ENCODE measurements at places on chromosomes 2 and 18. TPM values are rescaled to one million over a fixed set of nuclear protein-coding genes. Genes with fewer than 3 reads are reported as not detected.
A peak's percentile ranks its signal among the peaks of the same experiment; 100 is the strongest.

DNA sequence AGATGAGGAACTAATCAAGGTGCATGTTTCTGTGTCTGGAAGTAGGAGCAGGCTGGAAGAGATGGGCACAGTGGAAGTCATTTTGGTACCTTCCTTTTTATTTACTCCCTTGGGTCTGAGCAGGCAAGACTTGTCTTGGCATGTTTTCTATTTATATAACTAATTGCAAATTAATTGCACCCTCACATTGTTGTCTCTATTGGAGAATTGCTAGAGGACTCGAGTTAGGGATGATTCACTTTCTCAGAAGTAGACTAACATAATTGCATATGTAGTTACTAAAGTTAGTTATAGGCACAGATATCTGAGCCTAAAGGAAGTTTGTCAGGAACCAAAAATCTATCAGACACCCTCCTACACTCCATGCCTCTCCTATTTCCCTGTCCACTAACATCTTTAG lies 92.8 kb upstream of the NRP2 start:
- no peak overlapping the region for H3K4me3 ChIP-seq
- H3K36me3 ChIP-seq, result no peaks in the 10 kb centered on the region
- no peaks in the 10 kb centered on the region for H3K4me1 ChIP-seq
- H3K27ac ChIP-seq, result no peak overlapping the region

- no peak overlapping the region for H3K27ac ChIP-seq
- H3K4me1 ChIP-seq, result no peaks in the 10 kb centered on the region
- H3K27me3 ChIP-seq, result no peaks in the 10 kb centered on the region
- no peaks in the 10 kb centered on the region for H3K36me3 ChIP-seq
Measured at GRCh38 chr2:215952860-215953637, 60.3 kb downstream of the MREG start.

GRCh38 chr18:24735624-24736231 lies 275.3 kb downstream of the HRH4 start:
- no peaks in the 10 kb centered on the region for H3K4me1 ChIP-seq
- no peaks in the 10 kb centered on the region for H3K27me3 ChIP-seq

GRCh38 chr2:159468257-159468656 lies 148.1 kb downstream of the BAZ2B start:
- no peaks in the 10 kb centered on the region for H3K27me3 ChIP-seq
- no peaks in the 10 kb centered on the region for H3K4me1 ChIP-seq
- H3K27ac ChIP-seq, result no peak overlapping the region
- no peak for DNase-seq
- H3K36me3 ChIP-seq, result peaks cover 3% of the 10 kb centered on the region

- peak overlapping the region; percentile 82 for H3K4me3 ChIP-seq
- peak; percentile 35 for DNase-seq
- peaks cover 18% of the 10 kb centered on the region for H3K36me3 ChIP-seq
- H3K4me1 ChIP-seq, result peaks cover 24% of the 10 kb centered on the region
- H3K27me3 ChIP-seq, result no peaks in the 10 kb centered on the region
Measured at GRCh38 chr18:63137999-63138435, 181.6 kb downstream of the BCL2 start.

DNA sequence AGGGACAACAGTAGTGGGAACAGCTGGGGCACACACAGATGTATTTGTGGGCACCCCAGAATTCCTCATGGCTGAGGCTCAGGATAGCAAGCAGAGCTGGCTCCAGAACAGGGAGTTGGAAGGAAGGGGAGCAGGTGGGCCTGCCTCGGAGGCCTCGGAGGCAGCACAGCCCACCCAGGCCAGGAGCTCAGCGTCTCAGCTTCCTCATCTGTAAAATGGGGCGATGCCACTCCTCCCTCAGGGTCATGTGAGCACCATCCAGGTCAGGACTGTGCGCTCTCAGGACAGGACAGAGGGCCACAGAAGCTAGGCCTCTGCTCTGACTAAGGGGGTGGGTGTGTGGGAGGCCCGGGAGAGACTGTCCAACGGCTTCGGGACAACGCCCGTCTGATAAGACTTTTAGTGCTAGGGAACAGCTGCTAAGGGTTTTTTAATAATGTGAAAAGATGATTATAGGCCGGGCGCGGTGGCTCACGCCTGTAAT lies 106.2 kb downstream of the HDAC4 start:
- H3K27me3 ChIP-seq, result no peaks in the 10 kb centered on the region
- no peak overlapping the region for H3K27ac ChIP-seq
- peaks cover 67% of the 10 kb centered on the region for H3K4me1 ChIP-seq
- DNase-seq, result no peak

DNA sequence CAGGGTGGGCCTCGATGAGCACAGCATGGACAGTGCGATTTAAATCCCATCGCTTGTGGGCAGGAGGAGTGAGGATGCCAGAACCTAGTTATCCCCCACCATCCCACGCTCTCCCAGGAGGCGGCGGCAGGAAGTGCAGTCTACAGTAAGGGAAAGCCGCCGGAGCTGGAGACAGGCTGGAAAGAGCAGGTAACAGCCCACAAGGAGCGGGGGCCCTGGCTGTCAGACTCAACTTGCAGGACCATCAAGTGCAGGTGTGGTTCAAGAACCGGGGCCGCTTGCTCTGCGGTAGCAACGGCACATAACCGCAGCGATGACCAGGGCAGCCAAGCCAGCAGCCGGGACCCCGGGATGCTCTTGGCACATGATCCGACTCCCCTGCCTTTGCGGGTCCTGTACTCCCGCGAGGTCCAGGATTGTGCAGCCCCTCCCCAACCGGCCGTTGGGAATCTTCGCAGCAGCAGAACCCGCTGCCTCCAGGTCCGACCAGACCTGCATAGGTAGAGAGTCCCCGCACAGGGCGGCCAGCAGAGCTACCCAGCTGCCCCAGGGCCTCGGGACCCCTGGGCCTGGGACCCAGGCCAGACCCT lies 82.1 kb downstream of the BIN1 start:
- no peak overlapping the region for H3K27ac ChIP-seq
- DNase-seq, result no peak
- peaks cover 11% of the 10 kb centered on the region for H3K4me1 ChIP-seq

DNA sequence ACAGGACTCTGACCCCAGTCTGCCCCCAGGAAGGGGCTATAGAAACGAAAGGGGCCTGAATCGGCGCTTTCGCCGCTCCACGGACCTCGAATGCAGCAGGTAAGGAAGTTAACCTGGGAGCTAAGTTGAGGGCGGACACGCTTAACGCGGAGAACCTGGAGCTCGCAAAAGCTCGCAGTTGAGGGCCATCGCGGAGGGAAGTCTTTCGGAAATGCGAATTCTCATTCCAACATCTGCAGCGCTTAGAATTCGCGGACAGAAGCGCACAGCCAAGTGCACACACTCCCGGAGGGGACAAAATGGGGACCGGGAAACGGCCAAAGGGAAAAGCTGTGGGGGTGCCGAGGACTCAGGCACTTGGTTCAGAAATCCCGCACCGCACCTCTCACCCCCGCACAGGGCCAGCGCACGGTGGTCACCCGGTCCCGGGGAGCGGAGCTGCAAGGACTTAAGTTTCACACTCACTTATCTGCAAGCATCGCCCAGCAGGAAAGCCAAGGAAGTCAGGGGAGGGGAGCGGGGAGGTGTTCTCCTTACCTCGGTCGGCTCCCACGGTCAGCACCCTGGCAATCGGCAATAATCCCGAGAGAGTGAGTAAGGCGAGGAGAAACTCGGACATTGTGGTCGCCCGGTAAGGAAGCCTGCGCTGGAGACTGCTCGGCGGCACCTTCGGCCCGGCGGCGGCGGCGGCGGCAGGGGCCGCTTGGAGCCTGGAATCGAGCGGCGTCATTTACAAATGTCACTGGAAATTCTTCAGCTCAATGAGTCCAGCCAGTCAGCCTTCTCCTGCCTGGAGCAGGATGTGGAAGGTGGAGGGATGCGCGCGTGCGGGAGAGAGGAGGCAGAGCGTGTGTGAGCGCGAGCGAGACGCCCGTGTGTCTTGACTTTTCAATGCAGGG lies 456 bp downstream of the LRP1B start:
- H3K4me3 ChIP-seq, result no peak overlapping the region
- H3K27ac ChIP-seq, result no peak overlapping the region
- no peak for DNase-seq
- no peaks in the 10 kb centered on the region for H3K4me1 ChIP-seq
- H3K27me3 ChIP-seq, result no peaks in the 10 kb centered on the region
- no peaks in the 10 kb centered on the region for H3K36me3 ChIP-seq

GRCh38 chr2:218229851-218230250 lies 12.9 kb downstream of the ARPC2 start:
- peak; percentile 38 for DNase-seq
- H3K27me3 ChIP-seq, result no peaks in the 10 kb centered on the region

DNA sequence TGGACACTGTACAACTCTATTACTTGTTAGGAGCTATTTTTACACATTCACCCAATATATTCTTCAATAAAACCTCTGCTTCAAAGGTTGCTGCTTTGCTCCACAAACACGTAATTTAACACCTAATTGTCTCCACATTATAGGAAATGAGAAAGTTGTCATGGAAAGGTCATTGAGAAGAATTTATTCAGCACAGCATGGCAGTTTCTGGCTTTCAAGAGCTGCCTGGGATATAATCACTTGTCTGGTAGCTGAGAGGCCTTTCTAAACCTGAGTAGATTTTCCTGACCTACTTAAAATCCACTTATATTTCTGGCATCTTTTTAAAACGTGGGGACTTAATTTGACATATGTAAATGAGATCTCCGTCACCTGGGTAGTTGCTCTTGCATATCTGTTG lies 216.1 kb downstream of the ZNF804A start:
- H3K36me3 ChIP-seq, result no peaks in the 10 kb centered on the region
- H3K4me1 ChIP-seq, result no peaks in the 10 kb centered on the region
- no peak overlapping the region for H3K4me3 ChIP-seq

DNA sequence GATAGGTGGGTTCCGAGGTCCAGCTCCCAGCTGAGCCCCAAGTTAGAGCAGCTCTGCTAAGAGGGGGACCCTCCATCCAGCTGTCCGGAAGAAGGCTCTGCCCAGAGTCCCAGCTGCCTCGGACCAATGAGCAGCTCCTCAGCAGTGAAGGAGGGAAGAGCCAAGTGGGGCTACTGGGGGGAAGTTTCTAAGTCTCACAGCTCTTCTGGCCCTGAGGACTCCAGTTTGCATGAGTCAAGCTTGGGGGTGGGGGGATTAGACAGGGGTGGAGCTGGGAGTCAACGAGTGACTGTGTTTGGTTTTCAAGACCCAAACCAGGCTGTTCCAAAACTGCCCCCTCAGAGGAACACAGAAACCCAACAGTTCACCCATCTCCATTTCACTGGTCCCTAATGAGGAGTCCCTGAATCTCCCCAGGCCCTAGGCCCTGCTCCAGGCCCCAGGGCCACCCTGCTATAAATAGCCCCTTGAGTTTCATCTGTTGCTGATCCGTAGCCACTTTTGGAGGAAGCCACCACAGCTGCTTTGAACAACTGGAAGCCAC lies 100.9 kb downstream of the TNS1 start:
- no peak overlapping the region for H3K4me3 ChIP-seq
- H3K36me3 ChIP-seq, result no peaks in the 10 kb centered on the region
- no peak overlapping the region for H3K27ac ChIP-seq
- DNase-seq, result no peak
- no peaks in the 10 kb centered on the region for H3K27me3 ChIP-seq

DNA sequence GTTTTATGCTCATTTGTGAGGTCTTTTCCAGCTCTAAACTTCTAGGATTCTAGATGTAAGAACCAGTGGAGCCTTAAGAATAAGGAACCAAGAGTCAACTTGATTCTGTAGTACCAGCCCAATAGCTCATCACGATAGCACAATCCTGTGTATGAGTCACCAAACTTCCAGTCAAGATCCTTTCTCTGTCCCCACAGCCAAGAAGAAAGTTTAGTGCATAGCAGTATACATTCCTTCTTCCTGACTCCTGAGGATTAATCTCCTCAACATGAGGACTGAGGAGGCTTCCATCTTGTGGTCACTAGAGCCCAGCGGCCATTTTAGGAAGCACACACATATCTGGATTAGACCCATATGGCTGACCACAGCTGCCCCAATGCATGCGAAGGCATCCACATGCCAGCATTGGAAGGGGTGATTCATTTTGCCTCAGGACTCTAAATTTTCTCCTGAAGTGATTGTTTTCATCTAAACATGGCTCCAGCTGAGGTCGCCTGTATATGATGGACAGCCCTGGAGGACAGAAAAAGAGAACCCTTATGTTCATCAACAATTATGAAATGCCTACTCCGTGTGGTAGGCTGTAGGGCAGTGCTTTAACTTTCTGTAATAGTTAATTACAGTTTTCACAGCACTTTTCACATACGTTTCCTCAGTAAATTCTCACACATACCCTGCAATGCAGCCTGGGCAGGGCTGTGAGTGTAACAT lies 53.5 kb downstream of the RASGRP3 start:
- H3K27me3 ChIP-seq, result no peaks in the 10 kb centered on the region
- no peaks in the 10 kb centered on the region for H3K36me3 ChIP-seq
- no peaks in the 10 kb centered on the region for H3K4me1 ChIP-seq
- H3K4me3 ChIP-seq, result no peak overlapping the region
- DNase-seq, result no peak

DNA sequence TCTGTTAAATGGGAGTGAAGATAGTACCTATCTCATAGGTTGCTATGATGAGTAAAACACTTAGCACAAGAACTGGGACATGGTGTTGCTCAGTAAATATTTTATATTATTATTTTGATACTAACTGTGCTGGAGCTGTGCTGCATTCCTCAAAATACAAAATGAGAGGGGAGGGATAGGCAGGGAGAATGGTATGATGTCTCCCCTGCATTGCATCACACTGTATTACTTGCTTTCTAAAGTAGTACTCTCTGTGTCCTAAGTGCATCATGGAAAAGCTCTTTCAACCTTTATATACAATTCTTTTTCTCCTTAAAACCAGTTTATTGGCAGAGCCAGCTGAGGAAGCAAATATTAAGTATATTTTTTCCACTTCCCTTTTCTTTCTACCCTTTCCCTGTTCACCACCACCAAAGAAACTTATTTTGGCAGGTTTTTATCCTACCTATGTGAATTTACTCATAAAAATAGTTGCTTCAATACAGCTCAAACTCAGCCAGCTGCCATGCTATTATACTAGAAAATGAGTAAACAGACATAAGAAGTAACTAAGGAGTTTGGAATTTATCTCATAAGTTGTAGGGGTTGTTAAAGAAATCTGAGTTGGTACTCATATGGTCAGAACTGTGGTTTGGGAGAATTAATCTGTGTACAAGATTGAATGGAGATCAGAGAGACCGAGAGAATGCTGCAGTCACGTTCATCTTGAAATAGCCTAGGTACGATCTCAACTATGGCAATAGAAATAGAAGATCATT lies 60.3 kb downstream of the EHBP1 start:
- no peaks in the 10 kb centered on the region for H3K4me1 ChIP-seq
- no peaks in the 10 kb centered on the region for H3K36me3 ChIP-seq
- no peak overlapping the region for H3K27ac ChIP-seq
- H3K27me3 ChIP-seq, result no peaks in the 10 kb centered on the region
- no peak for DNase-seq

GRCh38 chr18:12474876-12475275 lies 67.1 kb downstream of the PRELID3A start:
- H3K4me3 ChIP-seq, result no peak overlapping the region
- no peak for DNase-seq
- no peaks in the 10 kb centered on the region for H3K36me3 ChIP-seq

The BABAM2 gene
- 58.5 TPM for polyA plus RNA-seq

The FTCDNL1 gene
- polyA plus RNA-seq, result not detected

The RUFY4 gene
- polyA plus RNA-seq, result not detected

The CHRNG gene
- polyA plus RNA-seq, result not detected

The SLC11A1 gene
- polyA plus RNA-seq, result 1.4 TPM

The TUBA4B gene
- polyA plus RNA-seq, result not detected

The HJURP gene
- polyA plus RNA-seq, result 0.50 TPM

The PCARE gene
- polyA plus RNA-seq, result not detected

The LBX2 gene
- not detected for polyA plus RNA-seq

The PSMA8 gene
- 1.6 TPM for polyA plus RNA-seq

The IL36B gene
- not detected for polyA plus RNA-seq
